ENCODE measurements at places on chromosomes 12 and 14. TPM values are rescaled to one million over a fixed set of nuclear protein-coding genes. Genes with fewer than 3 reads are reported as not detected.

- peak; percentile 73 for DNase-seq
These were observed 42.0 kb upstream of the GPR68 start for GRCh38 chr14:91286530-91286937.

DNA sequence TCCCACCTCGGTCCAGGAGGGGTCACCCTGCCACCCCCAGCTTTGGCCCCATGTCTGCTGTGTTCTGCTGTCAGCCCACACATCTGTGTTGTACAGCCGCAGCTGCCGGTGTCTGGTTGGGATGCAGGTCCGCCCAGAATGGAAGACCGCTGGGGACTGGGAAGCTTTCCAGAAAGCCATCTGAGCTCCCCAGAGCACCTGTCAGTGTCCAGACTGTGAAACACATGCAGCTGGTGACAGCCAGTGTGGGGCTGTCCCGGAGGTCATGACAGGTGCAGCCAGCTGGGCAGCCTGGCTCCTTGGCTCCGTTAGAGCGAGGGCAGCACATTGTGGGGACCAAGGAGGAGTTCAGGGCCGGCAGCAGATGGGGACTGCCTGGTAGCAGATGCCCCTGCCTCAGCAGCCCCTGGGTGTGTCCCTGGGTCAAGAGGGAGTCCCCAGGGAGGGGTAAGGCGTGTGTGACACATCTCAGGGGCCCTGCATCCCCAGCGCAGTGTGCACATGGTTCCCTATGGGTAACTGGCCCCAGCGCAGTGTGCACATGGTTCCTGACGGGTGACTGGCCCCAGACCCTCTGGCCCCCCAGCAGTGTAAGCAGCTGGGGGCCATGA, 16.4 kb downstream of the CEP170B start:
- no peak for DNase-seq

Gene MIP
- not detected for total RNA-seq

- no peak for DNase-seq
These were observed 299.3 kb upstream of the RTL1 start for GRCh38 chr14:101202627-101203404.

GRCh38 chr14:20578784-20579502, 8.9 kb downstream of the RNASE11 start:
- DNase-seq = no peak

GRCh38 chr14:73965216-73965615, 15.1 kb downstream of the COQ6 start:
- DNase-seq = no peak

DNA sequence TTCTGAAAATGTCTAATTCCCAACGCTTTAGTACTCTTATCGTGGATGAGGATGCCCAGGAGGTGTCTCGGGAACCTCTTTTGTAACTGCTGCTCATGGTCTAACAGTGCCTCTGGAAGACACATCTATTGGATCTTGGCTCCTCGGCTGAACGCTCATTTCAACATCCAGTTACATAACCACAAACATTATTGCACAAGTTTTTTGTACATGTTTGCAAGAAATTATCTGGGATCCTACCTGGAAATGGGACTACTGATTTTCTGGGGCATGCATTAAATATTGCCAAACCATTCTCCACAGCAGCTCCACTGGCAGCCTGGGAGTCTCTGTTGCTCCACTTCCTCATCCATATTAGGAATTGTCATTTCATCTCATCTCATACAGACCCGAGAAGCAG, 117.5 kb upstream of the EVL start:
- DNase-seq = no peak

DNA sequence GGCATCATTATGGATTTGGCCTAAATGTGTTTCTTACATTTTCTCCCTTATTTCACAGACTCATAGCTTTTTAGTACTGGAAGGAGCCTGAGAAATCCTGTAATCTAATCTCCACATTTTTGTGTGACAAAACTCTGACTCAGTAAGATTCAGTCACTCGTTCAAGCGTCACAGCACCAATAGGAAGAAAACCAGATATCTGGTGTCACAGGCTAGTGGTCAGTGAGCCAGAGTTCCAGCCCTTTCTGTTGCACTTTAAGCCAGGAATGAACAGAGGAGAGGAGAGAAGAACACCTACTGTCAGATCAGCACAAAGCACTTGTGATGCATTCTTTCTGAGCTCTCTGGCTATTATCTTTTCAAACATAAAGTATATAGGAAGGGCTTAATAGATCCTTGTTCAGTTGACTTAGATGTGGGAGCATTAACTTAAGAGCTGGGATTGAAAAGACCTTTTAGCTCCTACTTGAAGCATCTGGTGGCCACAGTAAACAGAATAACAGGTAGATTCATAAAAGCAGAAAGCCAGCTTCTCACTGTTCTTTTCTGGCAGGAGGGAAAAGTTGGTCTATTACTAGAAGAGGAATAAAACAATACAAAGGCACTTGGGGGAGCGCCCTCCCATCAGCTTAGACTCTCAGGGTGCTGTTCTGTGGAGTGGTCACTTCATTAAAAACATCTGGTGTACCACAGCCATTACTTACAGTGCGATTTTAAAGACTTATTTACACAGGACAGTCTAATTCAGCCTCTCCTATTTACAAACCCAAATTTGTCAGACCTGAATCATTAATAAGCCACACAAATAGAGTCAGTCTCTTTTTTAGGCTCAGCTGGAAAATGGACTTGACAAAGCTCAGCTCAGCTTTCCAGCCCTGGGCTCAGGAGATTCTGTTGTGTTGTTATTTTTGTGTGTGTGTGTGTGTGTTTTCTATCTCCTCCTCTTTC, 12.2 kb upstream of the NID2 start:
- peak; percentile 87 for DNase-seq

- DNase-seq = no peak
These were observed 693.4 kb downstream of the VRK1 start for GRCh38 chr14:97490521-97491070.

DNA sequence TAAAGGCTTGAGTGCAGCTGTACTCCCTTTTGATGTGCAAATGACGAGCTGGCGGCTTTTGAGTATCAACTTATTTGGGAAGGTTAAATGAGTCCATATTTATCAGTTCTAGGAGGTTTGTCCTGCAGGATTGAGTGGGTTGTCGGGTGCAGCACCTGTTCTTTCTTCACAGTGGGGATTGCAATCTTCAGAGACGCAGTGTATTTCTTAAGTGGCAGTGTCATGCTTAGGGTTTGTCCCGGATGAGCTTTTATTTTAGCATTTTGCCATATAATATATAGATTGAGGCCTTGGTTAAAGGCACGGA, 1.2 kb downstream of the FUT8 start:
- DNase-seq = no peak

DNA sequence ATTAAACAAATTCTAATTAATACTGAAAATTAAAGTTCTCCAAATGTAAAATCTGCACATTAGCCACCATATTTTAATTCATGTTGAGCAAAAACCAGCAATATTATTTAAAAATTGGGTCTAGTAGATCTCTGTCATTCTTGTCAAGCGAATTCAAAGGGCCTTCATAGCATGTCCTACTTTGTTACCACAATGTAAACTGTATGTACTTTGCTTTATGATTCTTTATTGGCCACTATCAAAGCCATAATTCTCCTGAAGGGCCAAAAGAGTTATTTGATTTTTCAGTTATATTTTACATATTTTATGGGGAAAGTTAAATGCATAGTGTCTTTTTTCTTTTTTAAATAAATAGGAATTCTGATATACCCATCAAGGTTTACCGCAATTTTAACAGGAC, 117.9 kb downstream of the RPS6KA5 start:
- no peak for DNase-seq

GRCh38 chr12:108645686-108646599, 12.2 kb upstream of the SELPLG start:
- no peak for DNase-seq

DNA sequence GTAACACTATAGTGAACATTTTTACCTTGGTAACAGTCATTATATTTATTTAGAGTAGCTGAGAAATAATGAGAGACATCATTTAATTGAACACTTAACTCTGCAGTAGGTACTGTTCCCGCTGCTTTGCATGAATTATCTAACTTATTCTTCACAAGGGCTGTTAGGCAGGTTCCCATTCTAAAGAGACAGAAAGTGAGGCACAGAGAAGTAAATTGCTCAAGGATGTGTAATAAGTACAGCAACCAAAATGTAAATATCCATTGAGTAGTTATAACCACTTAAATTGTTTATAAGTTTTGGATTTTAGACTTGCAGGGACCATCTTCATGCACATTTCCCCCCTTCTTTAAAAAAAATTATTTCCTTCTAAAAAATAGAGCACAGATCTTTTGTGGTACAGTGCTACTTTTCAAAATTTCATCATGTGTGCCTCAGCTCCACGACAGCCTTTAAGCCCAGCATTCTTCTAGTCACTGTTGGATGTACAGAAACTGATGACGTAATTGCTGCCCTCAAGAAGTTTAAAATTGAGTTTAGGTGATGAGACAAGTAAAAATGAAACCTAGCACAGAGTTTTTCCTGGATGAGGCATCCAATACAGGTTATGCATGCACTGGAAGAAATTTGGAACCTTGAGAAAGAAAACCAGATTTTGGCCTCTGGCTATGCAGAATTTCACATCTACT, 6.0 kb upstream of the MANSC4 start:
- no peak for DNase-seq

Gene TSPAN9
- total RNA-seq = 3.2 TPM

DNA sequence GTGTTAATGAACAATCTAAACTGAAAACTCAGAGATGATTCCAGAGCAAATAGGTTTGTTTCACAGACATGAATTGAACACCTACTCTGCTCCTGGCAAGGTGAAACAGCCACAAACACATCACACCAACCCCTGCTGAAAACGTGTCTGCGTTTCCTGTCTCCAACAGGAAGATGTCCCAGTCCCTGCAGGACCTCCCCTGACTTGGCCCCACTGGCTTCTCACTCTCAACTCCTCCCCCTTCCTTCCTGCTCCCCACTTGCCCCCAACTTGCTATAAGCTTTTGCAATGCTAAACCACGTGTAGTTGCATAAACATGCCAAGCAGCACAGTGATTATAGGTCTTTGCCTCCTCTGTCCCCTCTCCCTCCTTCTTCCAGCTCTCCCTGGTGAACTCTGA, 567.6 kb downstream of the BCL11B start:
- DNase-seq = no peak

GRCh38 chr14:72084935-72085334, 152.7 kb downstream of the RGS6 start:
- no peak for DNase-seq

GRCh38 chr12:2860170-2860569, 3.3 kb upstream of the TEX52 start:
- no peak for DNase-seq

DNA sequence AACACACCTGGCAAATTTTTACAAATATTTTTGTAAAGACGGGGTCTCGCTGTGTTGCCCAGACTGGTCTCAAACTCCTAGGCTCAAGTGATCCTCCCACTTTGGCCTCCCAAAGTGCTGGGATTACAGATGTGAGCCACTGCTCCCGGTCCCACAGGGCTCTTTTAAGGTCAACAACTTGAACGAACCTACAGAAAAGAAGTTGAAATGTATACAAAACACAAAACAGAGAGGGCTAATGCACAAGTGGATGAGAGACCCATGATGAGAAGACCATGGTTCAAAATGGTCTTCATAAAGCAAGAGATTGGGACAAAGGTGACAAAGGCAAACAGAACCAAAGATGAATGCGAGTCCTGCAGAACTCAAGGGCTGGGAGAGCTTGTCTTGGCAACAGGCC, 91.4 kb downstream of the CALM1 start:
- no peak for DNase-seq

GRCh38 chr12:98646294-98647090, 1.4 kb downstream of the APAF1 start:
- DNase-seq = peak; percentile 5

DNA sequence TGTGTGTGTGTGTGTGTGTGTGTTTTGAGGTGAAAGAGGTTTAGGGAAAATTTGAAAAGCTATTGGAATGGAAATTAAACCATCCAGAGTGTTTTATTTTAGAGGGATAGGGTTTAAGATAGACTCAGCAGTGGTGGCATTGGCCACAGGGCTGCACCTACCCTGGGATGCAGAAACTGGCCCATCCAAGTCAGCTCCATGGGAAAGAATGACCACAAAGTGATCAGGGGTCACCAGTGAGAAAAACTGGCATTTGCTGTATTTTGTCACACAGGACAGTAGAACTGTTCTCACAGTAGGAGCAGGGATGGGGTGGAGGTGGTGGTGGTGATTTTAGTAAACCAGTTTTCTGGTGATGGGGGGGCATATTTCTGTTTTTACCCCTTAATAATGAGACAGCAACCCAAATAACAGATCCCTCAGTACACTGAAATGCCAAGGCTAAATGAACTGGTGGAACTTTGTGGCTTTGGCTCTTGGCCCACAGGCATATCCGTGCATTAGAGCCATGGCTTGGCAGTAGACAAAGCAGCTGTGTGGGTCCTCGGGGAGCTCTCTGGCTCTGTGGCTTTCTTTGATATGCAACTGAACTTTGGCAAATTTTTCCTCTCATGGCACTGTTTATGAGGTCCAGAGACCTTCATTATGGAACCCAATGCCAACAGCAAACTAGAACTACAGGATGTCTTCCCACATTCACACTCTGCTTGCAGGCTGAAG, 348.3 kb downstream of the ZFP36L1 start:
- no peak for DNase-seq

- DNase-seq = no peak
These were observed 49.0 kb downstream of the TBC1D15 start for GRCh38 chr12:71888521-71888920.

Gene OLR1
- total RNA-seq = not detected

GRCh38 chr14:32786886-32787285, 151.8 kb upstream of the NPAS3 start:
- DNase-seq = no peak

DNA sequence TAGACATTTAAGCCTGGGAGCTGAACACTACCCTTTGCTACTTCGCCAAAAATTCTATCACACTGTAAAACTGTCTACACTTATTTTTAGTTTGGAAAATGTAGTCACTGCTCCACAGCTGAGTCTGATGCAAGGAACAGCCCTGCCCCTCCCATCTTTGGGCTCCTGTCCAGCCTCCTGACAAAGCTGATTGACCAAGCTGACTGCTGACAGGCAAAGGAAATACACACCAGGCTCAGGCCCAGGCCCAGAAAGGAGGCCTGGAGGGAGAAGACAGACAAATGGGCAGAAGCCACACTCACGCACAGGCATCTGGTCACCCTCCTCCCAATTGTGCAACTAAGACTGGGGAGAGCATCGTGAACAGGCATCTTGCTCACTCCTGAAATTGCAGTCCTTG, 55.3 kb downstream of the ISCA2 start:
- no peak for DNase-seq

Gene FAR2
- total RNA-seq = not detected

Gene TMTC1
- 11.9 TPM for total RNA-seq

Gene CATSPERB
- 0.20 TPM for total RNA-seq

Gene NAV3
- 9.4 TPM for total RNA-seq

- DNase-seq = no peak
These were observed 22.2 kb downstream of the A2ML1 start for GRCh38 chr12:8844665-8845064.

DNA sequence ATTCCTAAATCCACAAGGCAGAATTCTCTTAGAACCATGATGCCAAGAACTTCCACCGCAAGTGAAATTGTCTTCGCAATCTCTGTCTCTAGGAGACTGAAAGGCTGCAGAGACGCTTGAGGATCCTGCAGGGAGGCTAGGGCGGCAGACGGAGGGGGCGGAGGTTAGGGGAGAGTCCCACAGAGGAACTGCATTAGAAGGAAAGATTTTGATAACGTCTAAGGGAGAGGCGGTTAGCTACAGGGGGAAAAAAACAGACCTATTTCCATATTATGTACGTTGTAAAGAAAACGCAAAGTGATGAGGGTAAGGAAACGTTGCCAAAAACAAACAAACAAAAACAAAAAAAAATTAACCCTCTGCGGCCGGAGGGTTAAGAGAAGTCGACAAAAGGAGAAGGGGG, 595 bp downstream of the KLHL28 start:
- DNase-seq = peak; percentile 33

Measured in NCI-H460 (cell line).